ENCODE measurements at places on chromosomes 4 and X. TPM values are rescaled to one million over a fixed set of nuclear protein-coding genes. Genes with fewer than 3 reads are reported as not detected.
A peak's percentile ranks its signal among the peaks of the same experiment; 100 is the strongest.

DNA sequence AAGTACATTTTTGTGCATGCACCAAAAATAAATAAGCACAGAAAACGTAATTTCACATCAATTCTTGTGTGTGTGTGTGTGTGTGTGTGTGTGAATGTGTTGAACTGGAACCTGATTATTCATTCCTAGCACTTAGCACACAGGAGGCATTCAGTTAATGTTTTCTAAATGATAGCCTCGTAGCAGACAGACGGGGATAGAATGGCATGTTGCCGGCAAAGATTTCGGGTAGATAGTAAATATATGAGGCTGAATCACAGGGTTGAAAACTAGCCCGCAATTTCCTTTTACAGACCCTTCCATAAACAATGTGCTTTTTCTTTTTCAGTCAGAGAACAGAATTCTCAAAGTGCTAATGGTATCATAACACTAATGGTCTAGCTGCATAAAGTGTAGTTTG is 13.5 kb downstream of the MAOB start:
- no peaks in the 10 kb centered on the region for H3K27me3 ChIP-seq
- no peak overlapping the region for H3K27ac ChIP-seq
- no peak overlapping the region for H3K4me3 ChIP-seq
- peak; percentile 0 for DNase-seq

- H3K36me3 ChIP-seq: no peaks in the 10 kb centered on the region
- no peaks in the 10 kb centered on the region for H3K27me3 ChIP-seq
- H3K4me1 ChIP-seq: no peaks in the 10 kb centered on the region
- no peak for DNase-seq
- no peak overlapping the region for H3K27ac ChIP-seq
Measured at GRCh38 chrX:8297766-8298165, 126.7 kb upstream of the VCX2 start.

The CAMK2D gene
- total RNA-seq: 156 TPM

- no peak overlapping the region for H3K4me3 ChIP-seq
- H3K27ac ChIP-seq: no peak overlapping the region
- H3K4me1 ChIP-seq: no peaks in the 10 kb centered on the region
- peak; percentile 60 for DNase-seq
- H3K27me3 ChIP-seq: peaks cover 18% of the 10 kb centered on the region
- H3K36me3 ChIP-seq: no peaks in the 10 kb centered on the region
Measured at GRCh38 chr4:139576219-139576618, 20.2 kb upstream of the SETD7 start.

The GPR82 gene
- not detected for total RNA-seq

DNA sequence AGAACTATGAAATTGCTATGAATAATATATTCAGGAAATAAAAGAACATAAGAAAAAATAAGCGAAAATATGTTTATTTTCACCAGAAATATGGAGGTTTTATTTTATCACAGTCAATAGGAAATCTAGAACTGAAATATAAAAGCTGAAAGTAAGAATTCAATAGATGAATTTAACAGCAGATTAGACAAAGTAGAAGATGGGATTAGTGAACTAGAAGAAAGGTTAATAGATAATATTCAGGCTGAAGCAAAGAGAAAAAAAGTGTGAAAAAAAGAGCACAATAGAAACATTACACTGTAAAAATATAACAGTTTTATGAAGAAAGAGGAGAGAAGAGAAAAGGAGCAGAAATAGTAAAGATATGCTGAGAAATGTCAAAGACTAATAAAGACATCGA is 1152.1 kb downstream of the FAT4 start:
- H3K4me1 ChIP-seq: peaks cover 5% of the 10 kb centered on the region
- H3K27ac ChIP-seq: no peak overlapping the region
- no peak overlapping the region for H3K4me3 ChIP-seq
- H3K36me3 ChIP-seq: no peaks in the 10 kb centered on the region

DNA sequence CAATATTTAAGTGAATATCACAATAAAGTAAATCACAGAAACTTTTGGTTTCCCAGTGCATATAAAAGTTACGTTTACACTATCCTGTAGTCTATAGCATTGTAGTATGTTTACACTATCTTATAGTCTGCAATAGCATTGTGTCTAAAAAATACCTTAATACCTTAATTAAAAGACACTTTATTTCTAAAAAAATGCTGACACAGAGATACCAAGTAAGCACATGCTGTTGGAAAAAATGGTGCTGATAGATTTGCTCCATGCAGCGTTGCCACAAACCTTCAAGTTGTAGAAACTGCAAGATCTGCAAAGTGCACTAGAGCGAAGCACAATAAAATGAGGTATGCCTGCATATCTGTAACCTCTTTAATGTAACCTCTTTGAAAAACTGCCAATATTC is 847.3 kb downstream of the GLUD2 start:
- no peaks in the 10 kb centered on the region for H3K27me3 ChIP-seq
- H3K4me3 ChIP-seq: no peak overlapping the region
- no peak overlapping the region for H3K27ac ChIP-seq
- no peaks in the 10 kb centered on the region for H3K4me1 ChIP-seq
- DNase-seq: no peak

DNA sequence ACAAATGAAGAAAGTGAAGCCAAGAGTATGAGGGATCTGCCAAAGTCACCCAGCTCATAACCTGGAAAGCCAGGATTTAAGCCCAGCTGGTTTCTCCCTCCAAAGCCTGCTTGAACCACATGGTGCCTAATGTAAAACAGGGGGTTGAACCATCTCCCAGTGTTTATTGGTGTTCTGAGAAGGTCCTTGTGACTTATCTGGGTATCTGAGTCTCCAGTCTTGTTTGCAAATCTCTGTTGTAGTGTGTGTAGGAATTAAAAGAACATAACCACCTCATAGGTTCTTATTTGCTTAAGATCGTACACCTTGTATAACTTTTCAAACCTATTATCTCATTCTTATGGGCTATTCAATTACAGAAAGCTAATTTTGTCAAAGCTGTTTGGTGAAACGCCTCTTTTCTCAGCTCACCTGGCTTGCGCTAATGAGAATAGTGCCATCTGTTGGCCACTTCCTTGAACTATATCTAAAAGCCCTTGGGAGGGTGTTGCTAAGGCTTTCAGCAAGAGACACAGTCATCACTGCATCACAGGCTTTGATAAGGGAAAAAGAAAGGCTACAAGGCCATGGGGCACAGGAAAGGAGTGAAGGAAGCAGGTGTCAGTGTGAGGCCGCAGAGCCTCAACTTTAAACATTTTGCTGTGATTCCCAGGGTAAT is 34.0 kb downstream of the ETDB start:
- peak; percentile 61 for DNase-seq
- H3K4me1 ChIP-seq: no peaks in the 10 kb centered on the region
- no peaks in the 10 kb centered on the region for H3K36me3 ChIP-seq
- no peak overlapping the region for H3K27ac ChIP-seq
- peaks cover 2% of the 10 kb centered on the region for H3K27me3 ChIP-seq
- H3K4me3 ChIP-seq: no peak overlapping the region

The BEX2 gene
- total RNA-seq: not detected

The MAGEB1 gene
- not detected for total RNA-seq

DNA sequence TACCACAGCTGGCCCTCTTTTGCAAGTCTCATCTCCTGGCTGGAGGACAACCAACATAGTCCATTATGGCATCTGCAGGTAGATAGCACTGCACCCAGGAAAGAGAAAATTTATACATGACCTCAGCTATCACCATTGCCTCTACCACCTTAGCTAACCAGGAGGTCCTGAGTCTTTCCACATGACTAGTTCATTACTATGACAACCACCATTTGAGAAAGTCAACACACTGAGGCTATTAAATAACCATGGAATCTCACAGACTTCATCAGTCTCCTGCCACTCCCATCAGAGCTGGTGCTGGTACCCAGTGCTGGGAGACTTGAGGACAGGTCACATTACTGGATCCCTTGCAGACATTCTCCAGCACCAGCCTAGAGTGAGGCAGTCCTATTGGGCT is 285.9 kb downstream of the GBA3 start:
- no peaks in the 10 kb centered on the region for H3K27me3 ChIP-seq
- H3K4me1 ChIP-seq: no peaks in the 10 kb centered on the region
- H3K27ac ChIP-seq: no peak overlapping the region
- DNase-seq: no peak

GRCh38 chr4:2246384-2247127 is 4.6 kb upstream of the HAUS3 start:
- no peak overlapping the region for H3K27ac ChIP-seq
- peaks cover 3% of the 10 kb centered on the region for H3K4me1 ChIP-seq
- no peak for DNase-seq
- H3K4me3 ChIP-seq: no peak overlapping the region
- peaks cover 32% of the 10 kb centered on the region for H3K36me3 ChIP-seq
- no peaks in the 10 kb centered on the region for H3K27me3 ChIP-seq

- H3K36me3 ChIP-seq: no peaks in the 10 kb centered on the region
- no peaks in the 10 kb centered on the region for H3K4me1 ChIP-seq
- H3K27ac ChIP-seq: no peak overlapping the region
- DNase-seq: no peak
- H3K4me3 ChIP-seq: no peak overlapping the region
Measured at GRCh38 chr4:25588206-25588605, 67.4 kb upstream of the SLC34A2 start.

The TDO2 gene
- 0.28 TPM for total RNA-seq

The EDA2R gene
- total RNA-seq: 23.8 TPM

GRCh38 chr4:99625369-99625768 is 32.3 kb downstream of the C4orf54 start:
- no peak overlapping the region for H3K27ac ChIP-seq
- no peaks in the 10 kb centered on the region for H3K27me3 ChIP-seq
- no peak for DNase-seq

DNA sequence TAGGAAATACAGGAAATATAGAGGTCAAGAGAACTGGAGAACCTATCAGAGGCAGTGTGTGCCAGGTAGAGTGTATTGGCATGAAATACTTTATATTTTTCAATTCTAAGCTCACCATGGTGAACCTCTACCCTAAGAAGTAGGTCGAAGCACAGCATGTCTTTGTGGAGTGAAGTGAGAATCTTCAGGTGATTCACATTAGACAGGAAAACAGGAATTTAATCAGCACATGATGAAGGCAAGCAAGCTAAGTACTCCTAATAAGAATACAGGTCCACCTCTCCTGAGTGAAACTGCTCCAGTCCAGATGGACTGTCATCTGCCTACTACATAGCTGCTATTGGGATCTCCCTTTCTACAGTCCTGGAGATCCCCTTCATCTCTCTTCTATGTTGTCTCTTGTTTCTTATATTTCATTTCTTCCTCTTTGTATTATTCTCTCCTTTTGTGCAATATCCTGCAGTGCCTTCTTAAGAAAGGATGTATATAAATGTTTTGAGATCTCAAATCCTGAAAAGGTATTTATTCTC is 159.0 kb downstream of the LRBA start:
- no peak overlapping the region for H3K27ac ChIP-seq
- H3K4me1 ChIP-seq: no peaks in the 10 kb centered on the region
- no peak overlapping the region for H3K4me3 ChIP-seq
- DNase-seq: no peak
- H3K36me3 ChIP-seq: no peaks in the 10 kb centered on the region

The CASK gene
- total RNA-seq: 21.9 TPM

- H3K4me3 ChIP-seq: no peak overlapping the region
- DNase-seq: no peak
- no peaks in the 10 kb centered on the region for H3K27me3 ChIP-seq
- H3K4me1 ChIP-seq: peaks cover 13% of the 10 kb centered on the region
- H3K27ac ChIP-seq: peak overlapping the region; percentile 10
Measured at GRCh38 chr4:78568640-78569305, 17.2 kb downstream of the ANXA3 start.

The MMRN1 gene
- not detected for total RNA-seq

The DGAT2L6 gene
- total RNA-seq: not detected

GRCh38 chr4:73715659-73716058 is 24.7 kb upstream of the CXCL8 start:
- H3K27ac ChIP-seq: no peak overlapping the region
- H3K4me3 ChIP-seq: no peak overlapping the region
- no peak for DNase-seq
- no peaks in the 10 kb centered on the region for H3K36me3 ChIP-seq
- no peaks in the 10 kb centered on the region for H3K27me3 ChIP-seq

The RRAGB gene
- total RNA-seq: 9.1 TPM

DNA sequence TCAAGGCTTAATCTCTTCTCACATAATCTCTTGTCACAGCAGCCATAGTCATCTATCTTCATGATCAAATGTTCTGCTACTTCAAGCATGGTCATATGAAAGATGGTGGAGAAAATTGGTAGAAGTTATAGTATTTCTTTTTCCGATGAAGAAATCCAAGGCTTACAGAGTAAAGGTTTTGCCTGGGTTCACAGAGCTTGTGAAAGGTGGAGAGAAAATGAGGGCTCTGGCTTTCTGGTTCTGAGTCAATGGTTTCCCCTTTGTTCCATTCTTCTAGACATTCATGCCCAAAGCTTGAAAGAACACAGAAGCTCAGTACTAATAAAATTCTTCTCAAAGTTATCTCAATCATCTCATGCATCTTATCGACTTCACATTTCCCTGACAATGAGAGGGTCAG is 36.1 kb downstream of the CLNK start:
- no peak for DNase-seq
- H3K4me3 ChIP-seq: no peak overlapping the region
- no peak overlapping the region for H3K27ac ChIP-seq
- no peaks in the 10 kb centered on the region for H3K27me3 ChIP-seq
- H3K36me3 ChIP-seq: no peaks in the 10 kb centered on the region

DNA sequence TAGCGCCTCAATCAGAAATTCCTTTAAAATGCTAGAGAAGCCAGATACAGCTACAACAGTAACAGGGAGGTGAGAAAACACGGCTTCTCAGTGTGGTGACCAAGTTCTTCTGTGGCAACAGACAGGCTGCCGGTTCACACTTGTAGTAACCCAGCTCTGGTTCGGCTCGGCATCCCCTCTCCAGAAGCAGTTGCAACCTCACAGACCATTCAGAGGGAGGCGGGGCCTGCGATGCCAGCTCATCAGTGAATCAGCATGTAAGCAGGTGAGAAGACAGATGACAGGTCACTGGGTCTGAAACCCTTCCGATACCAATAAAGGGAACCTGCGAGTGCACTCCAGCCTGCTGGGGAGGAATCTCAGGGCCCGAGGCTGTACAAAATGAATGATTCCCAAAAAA is 251.0 kb downstream of the KCNIP4 start:
- H3K4me3 ChIP-seq: no peak overlapping the region
- no peaks in the 10 kb centered on the region for H3K36me3 ChIP-seq
- no peaks in the 10 kb centered on the region for H3K27me3 ChIP-seq
- no peak overlapping the region for H3K27ac ChIP-seq
- no peak for DNase-seq

The SLC9B1 gene
- 0.28 TPM for total RNA-seq

The DSPP gene
- not detected for total RNA-seq

DNA sequence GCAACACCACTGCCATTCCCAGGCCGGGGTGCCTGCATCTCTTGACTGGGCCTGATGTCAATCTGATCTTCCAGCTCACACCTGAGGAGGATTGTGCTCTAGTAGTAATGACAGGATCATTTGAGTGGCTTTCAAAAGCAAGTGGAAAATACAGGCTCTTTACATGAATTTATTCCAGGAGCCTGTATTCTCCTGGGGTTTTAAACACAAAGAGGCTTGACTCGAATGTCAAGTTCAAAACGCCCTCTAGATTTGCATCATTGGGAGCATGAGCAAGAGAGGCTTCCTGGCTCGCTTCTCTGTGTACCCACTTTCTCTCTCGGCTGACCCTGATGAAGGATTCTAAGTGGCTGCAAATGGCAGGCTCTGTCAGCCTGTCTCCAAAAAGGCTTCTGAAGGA is 199.5 kb upstream of the PUDP start:
- H3K27ac ChIP-seq: no peak overlapping the region
- no peaks in the 10 kb centered on the region for H3K36me3 ChIP-seq
- no peak overlapping the region for H3K4me3 ChIP-seq
- peaks cover 4% of the 10 kb centered on the region for H3K4me1 ChIP-seq
- DNase-seq: no peak
